ENCODE measurements at places on chromosomes 5 and 9. TPM values are rescaled to one million over a fixed set of nuclear protein-coding genes. Genes with fewer than 3 reads are reported as not detected.

GRCh38 chr5:10310066-10310779 is 2.5 kb upstream of the CMBL start:
- H3K4me3 ChIP-seq: no peak overlapping the region
- peaks cover 32% of the 10 kb centered on the region for H3K4me1 ChIP-seq
- peak overlapping the region; percentile 80 for H3K27ac ChIP-seq
- H3K27me3 ChIP-seq: no peaks in the 10 kb centered on the region

DNA sequence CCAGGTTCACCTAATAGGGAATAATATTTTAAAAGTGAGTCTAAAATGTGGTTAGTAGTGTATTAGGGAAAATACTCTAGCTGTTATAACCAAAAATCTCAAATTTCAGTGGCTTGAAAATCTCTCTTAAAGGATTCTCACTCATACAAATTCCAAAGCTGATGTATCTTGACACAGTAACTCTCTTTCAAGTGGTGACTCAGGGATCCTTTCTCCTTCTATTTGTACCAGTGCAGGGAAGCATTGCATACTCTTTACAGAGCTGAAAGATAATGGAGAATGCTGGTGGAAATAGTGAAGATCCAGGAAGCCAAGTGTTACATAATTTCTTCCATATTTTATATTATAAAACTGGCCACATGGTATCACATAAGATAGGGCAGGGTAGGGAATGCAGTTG is 560.2 kb upstream of the CDH9 start:
- no peaks in the 10 kb centered on the region for H3K27me3 ChIP-seq
- no peaks in the 10 kb centered on the region for H3K36me3 ChIP-seq
- no peak for DNase-seq
- no peaks in the 10 kb centered on the region for H3K4me1 ChIP-seq

DNA sequence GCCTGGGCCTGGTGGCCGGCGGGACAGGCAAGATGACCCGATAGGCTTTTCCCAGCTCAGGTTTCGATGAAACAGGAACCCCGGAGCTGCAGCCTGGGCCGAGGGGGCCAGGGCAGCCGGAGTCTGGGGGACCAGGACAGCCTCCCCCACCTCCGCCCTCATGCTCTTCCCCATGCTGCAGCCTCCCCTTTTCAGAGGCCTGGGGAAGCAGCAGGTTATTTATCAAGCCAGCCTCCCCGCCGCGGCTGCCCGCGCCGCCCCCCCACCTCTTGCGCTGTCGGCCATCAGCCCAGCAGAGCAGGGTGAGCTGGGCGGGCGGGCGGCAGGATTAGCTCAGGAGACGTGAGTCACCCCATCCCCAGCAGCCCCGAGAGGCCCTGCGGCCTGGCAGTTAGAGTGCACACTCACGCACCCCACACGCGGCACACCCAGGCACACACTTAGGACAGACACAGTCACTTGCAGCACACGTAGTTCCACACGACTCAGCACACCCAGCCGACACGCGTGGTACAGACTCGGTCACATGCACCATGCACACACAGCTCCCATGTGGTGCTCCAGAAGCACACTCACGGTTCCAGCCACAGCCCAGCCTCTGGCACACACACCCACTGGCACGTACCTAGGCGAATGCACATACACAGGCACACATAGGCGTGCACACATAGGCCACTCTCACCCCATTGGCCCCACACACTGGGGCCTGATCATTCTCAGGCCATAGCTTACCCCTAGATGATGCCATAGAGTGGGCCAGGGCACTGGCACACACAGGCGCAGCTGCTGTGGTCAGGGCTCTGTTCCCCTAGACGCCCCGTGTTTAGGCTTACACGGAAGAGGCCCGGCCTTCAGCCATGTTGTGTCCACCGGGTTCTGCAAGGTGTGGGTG is 13.0 kb downstream of the CXXC5 start:
- H3K4me1 ChIP-seq: peaks cover 94% of the 10 kb centered on the region
- peak; percentile 55 for DNase-seq
- H3K27me3 ChIP-seq: no peaks in the 10 kb centered on the region
- no peaks in the 10 kb centered on the region for H3K36me3 ChIP-seq
- peak overlapping the region; percentile 99 for H3K27ac ChIP-seq

- no peak overlapping the region for H3K27ac ChIP-seq
- no peak for DNase-seq
- no peaks in the 10 kb centered on the region for H3K27me3 ChIP-seq
- H3K36me3 ChIP-seq: no peaks in the 10 kb centered on the region
- H3K4me3 ChIP-seq: no peak overlapping the region
Observed at GRCh38 chr5:147791181-147791580, 8.7 kb upstream of the JAKMIP2 start.

DNA sequence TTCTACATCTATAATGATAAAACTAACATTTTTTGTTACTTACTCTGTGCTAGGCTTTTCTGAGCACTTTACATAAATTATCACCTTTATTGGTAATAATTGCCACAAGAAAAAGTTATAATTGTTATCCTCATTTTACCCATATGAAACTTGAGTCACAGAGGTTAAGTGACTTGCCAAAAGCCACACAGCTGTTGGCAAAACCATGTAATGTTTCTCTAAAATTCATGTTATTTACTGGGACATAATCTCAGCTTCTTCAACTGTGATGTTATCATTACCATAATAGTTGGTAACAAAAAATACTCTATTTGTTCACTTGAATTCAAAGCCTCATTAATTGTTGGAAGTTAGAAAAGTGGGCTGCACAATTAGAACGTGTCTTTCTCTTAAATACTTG is 437.3 kb downstream of the BRINP1 start:
- no peaks in the 10 kb centered on the region for H3K4me1 ChIP-seq
- H3K27ac ChIP-seq: no peak overlapping the region
- no peak for DNase-seq
- no peaks in the 10 kb centered on the region for H3K36me3 ChIP-seq
- H3K27me3 ChIP-seq: no peaks in the 10 kb centered on the region
- no peak overlapping the region for H3K4me3 ChIP-seq

- no peaks in the 10 kb centered on the region for H3K4me1 ChIP-seq
- no peaks in the 10 kb centered on the region for H3K36me3 ChIP-seq
- DNase-seq: no peak
- no peak overlapping the region for H3K27ac ChIP-seq
- H3K27me3 ChIP-seq: peaks cover 3% of the 10 kb centered on the region
Observed at GRCh38 chr5:36777105-36777757, 99.3 kb upstream of the NIPBL start.

DNA sequence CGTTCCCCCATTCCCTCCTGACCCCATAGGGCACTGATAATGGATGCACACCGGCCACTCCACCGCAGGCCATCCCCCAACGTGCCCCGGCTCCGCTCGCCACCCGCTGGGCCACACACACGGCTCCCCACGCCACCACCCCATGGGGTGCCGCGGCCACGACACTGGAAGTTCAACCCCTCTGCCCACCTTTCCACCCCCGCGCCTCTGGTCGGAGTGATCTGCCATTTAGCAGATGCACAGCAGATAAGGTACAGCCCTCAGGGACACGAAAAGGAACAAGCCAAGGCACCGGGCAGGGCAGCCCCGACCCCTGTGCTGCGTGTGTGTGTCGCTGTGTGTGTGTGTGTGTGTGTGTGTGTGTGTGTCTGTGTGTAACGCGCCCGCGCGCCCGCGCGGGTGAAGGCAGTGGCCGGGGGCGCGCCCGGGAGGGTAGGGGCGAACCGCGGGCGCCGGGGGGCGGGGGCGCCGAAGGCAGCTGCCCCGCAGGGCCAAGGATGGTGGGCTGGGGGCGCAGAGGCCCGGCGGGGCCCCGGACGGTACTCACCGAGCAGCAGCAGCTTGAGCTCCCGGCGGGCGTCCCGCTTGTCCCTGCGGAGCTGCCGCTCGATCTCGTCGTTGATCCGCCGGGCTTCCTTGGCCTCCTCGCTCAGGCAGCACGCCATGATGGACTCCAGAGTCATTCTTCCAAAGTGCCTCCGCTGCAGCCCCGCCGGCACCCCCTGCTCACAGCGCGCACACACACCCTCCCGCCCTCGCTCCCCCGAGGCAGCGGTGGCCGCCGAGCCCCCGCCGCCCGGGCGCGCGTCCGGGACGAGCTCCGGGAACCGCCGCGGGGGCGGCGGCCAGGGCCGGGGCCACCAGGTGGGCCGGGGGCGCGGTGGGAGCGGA is 813 bp downstream of the GNAQ start:
- H3K27ac ChIP-seq: no peak overlapping the region
- no peak for DNase-seq
- H3K27me3 ChIP-seq: no peaks in the 10 kb centered on the region
- H3K36me3 ChIP-seq: no peaks in the 10 kb centered on the region
- H3K4me3 ChIP-seq: peak overlapping the region; percentile 74
- peaks cover 15% of the 10 kb centered on the region for H3K4me1 ChIP-seq

- H3K36me3 ChIP-seq: no peaks in the 10 kb centered on the region
- no peak for DNase-seq
- H3K27me3 ChIP-seq: no peaks in the 10 kb centered on the region
- no peak overlapping the region for H3K27ac ChIP-seq
Observed at GRCh38 chr9:105391288-105391687, 56.5 kb upstream of the FSD1L start.

DNA sequence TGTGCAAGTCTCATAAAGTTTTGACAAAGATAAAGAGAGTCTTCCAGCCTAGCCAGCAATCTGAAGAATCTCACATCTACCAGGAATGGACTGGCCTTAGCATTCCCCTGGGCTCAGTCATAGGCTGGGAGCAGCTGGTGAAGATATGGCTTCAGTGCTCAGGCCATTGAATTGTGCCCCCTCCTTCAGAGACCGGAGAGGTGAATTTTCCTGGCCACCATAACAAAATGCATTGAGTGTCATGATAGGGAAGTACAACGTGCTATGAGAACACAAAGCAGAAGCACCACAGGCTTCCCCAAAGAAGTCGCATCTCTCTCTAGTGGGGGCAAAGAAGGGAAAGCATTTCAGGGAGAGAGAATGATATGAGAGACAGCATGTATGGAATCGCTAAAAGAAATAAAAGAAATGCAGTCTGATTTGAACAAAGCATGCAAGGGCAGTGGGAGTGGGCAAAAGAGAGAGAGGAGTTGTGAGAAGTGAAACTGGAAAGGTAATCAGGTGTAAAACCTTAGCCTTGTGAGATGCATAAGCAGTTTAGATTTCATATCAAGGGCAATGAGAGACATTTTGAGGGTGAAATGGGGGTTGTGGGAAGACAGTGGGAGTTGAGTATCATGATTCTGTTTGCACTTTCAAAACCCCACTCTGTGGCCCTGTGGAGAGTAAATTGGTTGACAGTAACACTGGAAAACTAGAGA is 57.1 kb upstream of the NMUR2 start:
- no peak overlapping the region for H3K27ac ChIP-seq
- no peak overlapping the region for H3K4me3 ChIP-seq
- no peaks in the 10 kb centered on the region for H3K36me3 ChIP-seq
- H3K27me3 ChIP-seq: no peaks in the 10 kb centered on the region
- DNase-seq: no peak
- no peaks in the 10 kb centered on the region for H3K4me1 ChIP-seq

DNA sequence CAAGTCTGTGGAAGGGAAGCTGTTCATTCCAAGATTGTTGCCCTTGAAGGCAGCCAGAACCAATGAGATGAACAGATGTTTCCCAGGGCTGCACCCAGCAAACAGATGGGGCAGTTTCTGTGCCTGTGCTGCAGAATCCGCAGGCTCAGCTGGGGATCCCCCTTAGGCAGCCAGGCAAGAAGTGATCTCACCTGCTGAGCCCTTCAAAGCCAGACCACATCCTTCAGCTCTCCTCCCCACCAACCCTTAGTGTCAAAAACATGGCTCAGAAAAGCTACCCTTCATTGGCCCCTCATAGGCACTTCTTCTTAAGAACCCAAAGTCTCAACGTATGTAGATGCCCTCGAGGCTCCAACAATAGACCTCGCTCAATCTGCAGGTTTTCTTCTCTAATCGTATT is 626.7 kb downstream of the CCDC171 start:
- no peaks in the 10 kb centered on the region for H3K36me3 ChIP-seq
- no peaks in the 10 kb centered on the region for H3K4me1 ChIP-seq
- H3K27me3 ChIP-seq: no peaks in the 10 kb centered on the region

DNA sequence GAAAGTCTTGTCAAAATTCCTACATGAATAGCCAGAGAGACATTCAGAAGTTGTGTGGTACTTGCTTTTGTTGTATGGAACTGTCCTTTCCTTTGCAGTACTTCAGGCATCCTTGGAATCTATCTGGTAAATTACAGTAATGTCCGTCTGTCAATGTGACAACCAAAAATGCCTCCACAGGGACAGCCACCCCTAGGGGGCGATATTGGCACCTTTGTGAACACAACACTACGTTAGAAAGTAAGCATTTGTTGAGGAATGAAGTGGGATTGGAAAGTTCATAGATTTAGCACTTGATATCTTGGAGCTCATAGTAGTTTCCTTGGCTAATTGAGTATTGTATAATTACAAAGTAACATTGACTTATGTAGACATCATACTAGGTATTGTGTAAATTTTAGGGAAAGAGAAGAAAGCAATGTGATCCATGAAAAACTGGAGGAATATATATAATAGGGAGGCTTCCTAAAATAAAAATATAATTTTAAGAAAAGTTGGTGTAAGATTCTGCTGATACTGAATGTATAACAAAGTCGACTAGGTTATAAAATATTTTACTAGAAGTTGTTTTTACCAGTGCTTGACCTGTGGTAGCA is 32.7 kb downstream of the TMEFF1 start:
- no peaks in the 10 kb centered on the region for H3K27me3 ChIP-seq
- no peaks in the 10 kb centered on the region for H3K36me3 ChIP-seq
- H3K4me1 ChIP-seq: no peaks in the 10 kb centered on the region
- no peak overlapping the region for H3K27ac ChIP-seq
- H3K4me3 ChIP-seq: no peak overlapping the region

DNA sequence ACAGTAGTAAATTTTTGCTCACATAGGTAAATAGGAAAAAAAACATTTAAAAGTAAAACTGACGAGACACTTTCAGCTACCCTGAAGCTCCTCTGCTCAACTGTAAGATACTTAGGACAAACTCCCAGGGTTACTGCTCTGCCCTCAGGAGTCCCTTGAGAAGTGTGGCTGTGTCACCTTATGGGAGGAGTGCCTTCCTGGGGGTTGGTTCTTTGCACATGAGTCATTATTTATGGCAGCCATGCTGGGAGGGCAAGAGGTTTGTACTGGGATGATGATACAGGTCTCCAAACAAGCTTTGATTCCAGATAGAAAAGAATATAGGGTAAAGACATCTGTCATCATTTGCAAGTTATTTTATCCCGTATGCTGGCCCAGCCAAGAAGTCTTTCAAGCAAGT is 45.9 kb downstream of the TTC1 start:
- H3K4me3 ChIP-seq: no peak overlapping the region
- peaks cover 7% of the 10 kb centered on the region for H3K36me3 ChIP-seq
- H3K27ac ChIP-seq: no peak overlapping the region
- DNase-seq: peak; percentile 22

DNA sequence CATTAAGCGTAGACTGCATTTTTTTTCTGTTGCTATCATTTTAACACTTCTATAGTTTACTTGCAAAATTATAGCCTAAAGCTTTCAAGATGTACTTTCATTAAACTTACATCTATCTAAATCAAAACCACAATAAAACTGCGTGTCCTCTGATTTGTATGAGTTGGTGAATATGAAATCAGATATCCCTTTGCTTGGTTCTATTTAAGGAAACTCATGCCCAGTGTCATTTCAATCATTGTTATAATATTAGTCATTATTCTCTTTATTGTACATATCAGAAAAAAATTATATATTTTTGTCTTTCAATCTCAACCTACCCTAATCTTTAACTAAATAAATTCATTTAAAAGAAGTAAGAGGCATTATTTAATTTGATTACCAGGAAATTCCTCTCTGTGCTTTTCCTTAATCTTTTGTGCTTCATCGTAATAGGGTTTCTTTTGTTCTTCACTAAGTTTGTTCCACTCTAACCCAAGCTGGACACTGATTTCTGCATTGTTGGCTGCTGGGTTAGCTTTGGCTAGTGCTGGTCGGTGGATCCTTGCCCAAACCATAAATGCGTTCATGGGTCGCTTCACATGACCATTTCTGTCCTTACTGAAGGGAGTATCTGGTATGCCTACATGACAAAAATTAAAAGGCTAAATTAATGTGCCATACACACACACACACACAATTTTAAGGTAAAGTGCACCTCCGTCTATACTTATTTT is 3.8 kb downstream of the SOX30 start:
- no peaks in the 10 kb centered on the region for H3K4me1 ChIP-seq
- DNase-seq: no peak
- H3K36me3 ChIP-seq: no peaks in the 10 kb centered on the region
- no peak overlapping the region for H3K4me3 ChIP-seq

Gene SLC6A7
- total RNA-seq: not detected
